ENCODE measurements at places on chromosomes 6 and 20. TPM values are rescaled to one million over a fixed set of nuclear protein-coding genes. Genes with fewer than 3 reads are reported as not detected.

DNA sequence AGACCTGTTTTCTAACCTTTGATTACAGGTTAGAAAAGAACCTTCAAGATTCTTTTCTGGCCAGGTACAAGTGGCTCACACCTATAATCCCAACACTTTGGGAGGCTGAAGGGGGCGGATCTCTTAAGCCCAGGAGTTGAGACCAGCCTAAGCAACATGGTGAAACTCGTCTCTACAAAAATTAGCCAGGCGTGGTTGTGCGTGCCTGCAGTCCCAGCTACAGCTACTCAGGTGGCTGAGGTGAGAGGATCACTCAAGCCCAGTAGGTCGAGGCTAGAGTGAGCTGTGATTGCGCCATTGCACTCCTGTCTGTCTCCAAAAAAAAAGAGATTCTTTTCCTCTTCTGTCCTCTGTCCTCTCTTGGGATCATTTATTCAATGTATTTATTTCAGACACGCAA is 14.5 kb downstream of the PPIL1 start:
- no peak for DNase-seq

DNA sequence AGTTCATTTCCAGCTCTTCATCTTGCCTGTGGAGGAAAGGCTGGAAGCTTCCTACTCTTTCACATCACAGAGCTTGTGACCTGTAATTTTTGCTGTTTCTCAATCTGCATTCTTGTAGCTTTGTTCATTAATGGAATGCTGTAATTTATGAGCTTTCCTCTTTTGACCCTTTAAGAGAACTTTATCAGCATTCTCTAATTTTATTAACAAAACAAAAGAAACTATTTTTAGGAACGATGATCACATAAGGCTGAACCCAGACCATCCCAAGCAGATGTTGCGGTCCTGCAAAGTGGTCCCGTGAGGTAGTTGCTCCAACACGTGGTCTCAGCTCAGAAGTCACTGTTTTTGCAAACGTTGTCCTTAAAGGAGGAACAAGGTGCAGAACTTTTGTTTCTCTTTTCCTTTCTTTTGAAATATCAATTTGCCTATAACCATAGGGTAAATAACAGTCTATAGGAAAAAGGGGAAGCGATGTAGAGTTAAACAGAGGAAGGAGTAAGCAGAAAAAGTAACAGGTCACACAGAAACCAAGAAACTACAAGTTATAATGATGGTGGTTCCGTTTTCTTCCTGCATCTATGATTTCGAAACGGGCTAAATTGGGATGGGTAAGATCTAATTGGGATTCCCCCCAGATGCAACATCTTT is 121.3 kb upstream of the PHACTR1 start:
- DNase-seq, result no peak

The SLPI gene
- not detected for total RNA-seq

DNA sequence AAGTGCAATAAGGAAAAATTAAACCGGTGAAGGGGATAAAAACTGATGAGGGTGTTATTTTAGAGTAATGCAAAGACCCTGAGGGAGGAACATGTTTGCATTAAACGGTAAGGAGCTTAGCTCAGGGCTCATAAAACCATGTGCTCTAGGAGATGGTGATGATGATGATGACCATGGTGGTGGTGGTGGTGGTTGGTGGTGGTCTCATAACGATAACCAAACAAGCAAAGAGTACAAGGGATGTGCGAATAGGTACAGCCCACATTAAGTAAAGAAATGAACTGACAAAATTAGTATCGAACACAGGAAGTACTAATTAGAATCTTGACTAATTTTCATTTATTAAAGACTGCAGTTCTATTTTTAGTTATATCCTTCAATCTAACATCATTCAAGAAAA is 139.1 kb downstream of the ATXN1 start:
- DNase-seq, result no peak

The METTL24 gene
- 0.26 TPM for total RNA-seq

- DNase-seq, result no peak
Observed at GRCh38 chr6:152701081-152701862, 3.6 kb downstream of the MYCT1 start.

The FAXC gene
- total RNA-seq, result not detected

DNA sequence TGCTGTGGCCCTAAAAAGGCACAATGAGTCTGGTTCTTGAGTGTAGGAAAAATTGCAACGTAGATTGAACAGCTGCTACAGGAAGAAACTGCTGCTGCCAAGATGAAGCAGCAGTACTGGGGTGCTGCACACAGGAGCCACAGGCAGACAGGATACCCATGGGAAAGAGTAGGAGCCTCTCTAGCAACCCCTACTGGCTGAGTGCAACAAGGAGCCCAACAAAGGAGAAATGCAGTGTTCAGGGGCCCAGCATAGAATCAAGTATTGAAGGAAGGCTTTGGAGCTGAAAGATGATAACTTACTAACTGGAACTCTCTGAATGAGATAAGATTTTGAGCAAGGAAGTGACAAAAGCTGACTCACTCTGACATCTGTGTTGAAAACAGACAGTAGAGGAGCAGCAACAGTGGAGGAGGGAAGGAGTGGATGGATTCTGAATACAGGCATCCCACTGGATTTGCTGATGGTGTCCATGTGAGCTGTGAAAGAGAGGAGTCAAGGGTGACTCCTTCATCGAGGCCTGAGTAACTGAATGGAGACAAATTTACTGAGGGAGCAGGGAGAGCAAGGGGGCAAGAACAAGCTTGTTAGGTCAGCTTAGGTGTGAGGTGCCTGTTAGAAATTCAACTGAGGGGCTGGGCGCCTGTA is 534.7 kb upstream of the JARID2 start:
- DNase-seq, result peak; percentile 21

DNA sequence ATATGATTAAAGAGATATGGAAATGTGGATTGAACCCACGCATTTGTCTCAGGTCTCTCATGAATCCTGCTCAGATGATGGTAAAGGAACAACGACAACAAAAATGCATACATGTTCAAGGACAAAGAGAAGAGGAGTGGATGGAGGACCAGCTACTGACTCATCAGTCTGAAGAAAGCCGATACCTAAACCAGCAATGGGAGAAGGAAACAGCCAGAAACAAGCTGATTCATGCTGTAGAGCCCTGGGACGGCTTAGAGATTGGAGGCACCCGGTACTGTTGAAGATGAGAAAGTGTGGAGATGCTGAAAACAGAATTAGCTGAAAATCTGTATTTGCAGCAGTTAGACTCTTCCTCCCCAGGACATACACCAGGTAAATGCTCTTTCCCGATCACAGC is 14.4 kb upstream of the RIPPLY2 start:
- no peak for DNase-seq

- no peak for DNase-seq
Observed at GRCh38 chr20:49785852-49786175, 26.8 kb upstream of the SLC9A8 start.

DNA sequence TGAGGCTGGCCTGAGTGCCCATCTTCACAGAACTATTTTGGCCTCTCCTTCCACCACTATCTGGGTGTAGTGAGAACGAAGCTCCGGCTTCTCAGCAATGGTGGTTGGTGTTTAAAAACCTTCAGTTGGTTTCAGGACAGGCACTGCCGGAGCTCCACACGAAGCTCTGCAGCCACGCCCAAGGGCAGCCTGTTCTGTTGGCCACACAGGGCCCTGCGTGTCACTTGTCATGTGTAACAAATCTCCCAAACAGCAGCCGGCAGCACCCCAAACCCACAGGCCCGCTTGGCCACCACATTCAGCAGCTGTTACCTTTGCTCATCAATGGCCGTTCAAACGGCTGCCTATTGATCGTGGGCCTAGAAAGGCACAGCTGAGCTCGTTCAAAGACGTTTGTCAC is 97.5 kb downstream of the ERMARD start:
- DNase-seq, result no peak

GRCh38 chr6:74283532-74283931 is 587.5 kb downstream of the CD109 start:
- DNase-seq, result no peak

GRCh38 chr20:48818481-48818987 is 9.3 kb downstream of the PREX1 start:
- peak; percentile 47 for DNase-seq

DNA sequence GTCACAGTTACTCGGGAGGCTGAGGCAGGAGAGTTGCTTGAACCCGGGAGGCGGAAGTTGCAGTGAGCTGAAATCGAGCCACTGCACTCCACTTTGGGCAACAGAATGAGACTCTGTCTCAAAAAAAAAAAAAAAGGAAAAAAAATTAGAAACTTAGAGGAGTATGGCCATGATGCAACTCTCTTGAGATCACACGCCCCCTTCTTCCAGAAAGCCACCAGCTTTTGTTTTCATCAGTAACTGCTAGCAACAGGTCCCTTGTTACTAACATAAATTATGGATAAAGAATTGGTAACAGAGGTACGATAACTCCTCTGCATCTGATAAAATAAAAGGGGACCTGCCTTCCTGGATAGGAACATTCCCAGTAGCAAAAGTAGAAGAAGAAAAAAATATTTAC is 308.2 kb downstream of the CD83 start:
- no peak for DNase-seq

- DNase-seq, result no peak
Observed at GRCh38 chr20:53656293-53657202, 62.9 kb upstream of the ZNF217 start.

The SLC32A1 gene
- not detected for total RNA-seq

DNA sequence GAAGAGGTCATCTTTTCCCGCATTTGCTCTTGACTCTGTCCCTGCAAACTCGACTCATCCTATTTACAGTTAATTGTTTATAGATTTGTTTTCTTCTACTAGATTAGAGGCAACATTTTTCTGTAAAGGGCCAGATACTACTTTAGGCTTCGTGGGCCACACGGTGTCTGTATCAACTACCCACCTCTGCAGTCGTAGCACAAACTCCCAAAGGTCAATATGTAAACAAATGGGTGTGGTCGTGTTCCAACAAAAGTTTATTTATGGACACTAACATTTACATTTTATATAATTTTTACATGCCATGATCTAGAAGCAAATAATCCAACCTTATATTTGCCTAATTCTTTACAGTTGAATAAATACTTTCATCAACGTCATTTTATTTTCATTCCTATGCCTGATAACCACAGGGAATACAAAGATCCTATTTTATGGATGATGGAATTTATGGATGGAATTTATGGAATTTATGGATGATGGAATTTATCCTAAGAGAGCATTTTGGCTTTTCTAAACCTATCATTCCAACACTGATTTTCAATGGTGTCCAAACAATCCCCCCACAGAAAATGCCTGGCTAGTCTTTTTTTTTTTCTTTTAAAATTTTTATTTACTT is 232.8 kb downstream of the MYLK4 start:
- DNase-seq, result no peak

The BMP6 gene
- not detected for total RNA-seq

The AMD1 gene
- 117 TPM for total RNA-seq

The PAX1 gene
- total RNA-seq, result not detected

GRCh38 chr6:25336996-25337395 is 57.8 kb downstream of the CARMIL1 start:
- no peak for DNase-seq

The GRM1 gene
- total RNA-seq, result not detected

The HLA-DQB2 gene
- total RNA-seq, result not detected

The CST1 gene
- not detected for total RNA-seq

GRCh38 chr6:132598473-132598872 is 8.9 kb upstream of the TAAR5 start:
- no peak for DNase-seq

DNA sequence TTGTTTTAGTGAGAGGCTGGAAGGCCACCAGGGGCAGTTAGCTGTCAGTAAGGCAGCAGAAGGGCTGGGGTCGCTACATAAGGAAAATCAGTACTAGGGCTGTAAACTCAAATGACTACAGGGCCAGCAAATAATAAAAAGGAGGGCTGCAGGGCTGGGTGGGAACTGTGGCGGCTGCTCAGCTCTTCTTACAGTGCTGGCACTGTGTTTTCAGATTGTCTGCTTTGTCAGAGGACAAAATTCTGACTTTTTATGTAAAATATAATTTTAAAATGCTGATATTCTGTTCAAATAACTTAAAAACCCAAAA is 23.2 kb downstream of the HLA-A start:
- no peak for DNase-seq

DNA sequence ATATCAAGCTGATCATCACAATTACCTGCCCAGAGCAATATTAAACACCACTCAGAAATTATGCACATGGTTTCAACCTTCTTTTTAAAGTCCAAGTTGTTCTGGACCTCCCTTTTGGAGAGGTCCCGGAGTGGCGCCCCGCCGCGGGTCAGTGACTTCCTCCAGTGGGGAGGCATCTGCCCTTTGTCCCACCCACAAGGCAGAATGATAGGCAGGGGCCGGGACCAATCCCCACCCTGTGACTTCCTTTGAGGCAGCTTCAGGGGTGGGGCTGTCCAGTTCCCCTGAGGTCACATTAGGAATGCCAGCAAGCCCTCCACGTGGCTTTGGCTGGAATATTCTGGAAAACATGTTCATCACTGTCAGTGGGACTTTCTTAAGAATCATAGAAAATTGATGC is 207.0 kb downstream of the ANKRD60 start:
- no peak for DNase-seq

The PROKR2 gene
- total RNA-seq, result not detected

- no peak for DNase-seq
Observed at GRCh38 chr6:145276756-145277155, 458.6 kb downstream of the EPM2A start.

DNA sequence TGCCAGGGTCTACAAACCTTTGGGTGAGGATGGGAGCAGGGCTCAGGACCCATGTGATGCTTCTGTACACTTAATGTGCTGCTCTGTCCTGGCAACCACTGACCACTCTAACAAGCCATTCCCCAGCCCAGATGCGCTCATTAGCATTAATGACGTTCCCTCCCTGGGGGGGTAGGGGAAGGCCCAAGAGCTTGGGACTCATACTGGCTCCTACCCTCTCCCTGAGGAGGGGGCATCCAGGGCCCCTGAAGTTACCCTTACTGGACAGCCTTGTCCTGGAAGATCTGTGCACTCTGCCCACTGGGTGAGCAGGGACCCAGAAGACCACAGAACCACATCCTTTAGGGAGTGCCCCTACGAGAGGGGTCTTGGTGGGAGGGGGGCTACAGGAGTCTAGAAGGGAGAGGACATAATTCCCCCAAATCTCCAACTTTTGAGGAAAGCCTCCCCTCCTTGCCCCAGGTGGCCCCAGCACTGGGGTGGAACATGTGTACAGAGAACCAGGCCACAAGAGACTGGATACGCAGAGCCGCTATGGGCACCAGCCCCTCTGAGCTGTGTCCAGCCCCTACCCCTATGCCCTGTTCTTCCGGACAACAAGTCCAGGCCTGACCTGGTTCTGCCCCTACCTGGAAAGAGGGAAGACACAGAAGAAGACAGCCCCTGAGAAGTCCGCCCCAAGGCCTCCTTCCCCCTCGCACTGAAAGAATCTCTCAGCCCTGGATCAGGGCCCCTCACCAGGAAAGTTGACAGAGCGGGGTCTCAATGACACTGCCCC is 1.4 kb downstream of the TEAD3 start:
- DNase-seq, result no peak

- no peak for DNase-seq
Observed at GRCh38 chr20:10565922-10566897, 107.6 kb downstream of the JAG1 start.

DNA sequence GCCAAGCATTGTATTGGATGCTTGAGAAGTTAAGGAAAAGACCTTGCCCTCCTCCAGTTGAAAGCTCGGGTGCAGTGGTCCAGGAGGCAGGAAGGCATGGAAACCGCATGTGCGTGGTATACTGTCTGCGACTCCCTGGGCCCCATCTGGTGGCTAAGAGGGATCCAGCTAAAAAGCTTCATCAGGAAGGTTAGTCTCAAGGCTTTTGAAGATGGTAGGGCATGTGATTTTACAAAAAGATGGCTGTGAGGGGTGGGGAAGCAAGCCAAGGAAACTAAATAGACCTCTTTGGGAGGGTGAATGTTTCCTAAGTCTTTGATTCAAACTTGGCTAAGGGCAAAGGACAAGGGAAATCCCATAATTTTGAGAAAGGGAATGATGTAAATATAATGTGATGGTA is 109.1 kb upstream of the TIAM2 start:
- no peak for DNase-seq
